ENCODE measurements at places on chromosomes 1 and 21.

GRCh38 chr21:15667010-15667409 is 62.8 kb upstream of the USP25 start:
- no peak for DNase-seq

- no peak for DNase-seq
These were observed 211.6 kb upstream of the PTBP2 start for GRCh38 chr1:96509951-96510350.

- no peak for DNase-seq
These were observed 8.5 kb downstream of the CADM3 start for GRCh38 chr1:159179906-159180305.

- DNase-seq, result no peak
These were observed 6.4 kb upstream of the LRP8 start for GRCh38 chr1:53334312-53334711.

Measured in D341Med (cell line).